ENCODE measurements at places on chromosomes 7 and 10. TPM values are rescaled to one million over a fixed set of nuclear protein-coding genes. Genes with fewer than 3 reads are reported as not detected.

- no peaks in the 10 kb centered on the region for H3K36me3 ChIP-seq
- no peak for DNase-seq
- no peak overlapping the region for H3K27ac ChIP-seq
Measured at GRCh38 chr10:117471344-117471874, 71.1 kb upstream of the EMX2 start.

DNA sequence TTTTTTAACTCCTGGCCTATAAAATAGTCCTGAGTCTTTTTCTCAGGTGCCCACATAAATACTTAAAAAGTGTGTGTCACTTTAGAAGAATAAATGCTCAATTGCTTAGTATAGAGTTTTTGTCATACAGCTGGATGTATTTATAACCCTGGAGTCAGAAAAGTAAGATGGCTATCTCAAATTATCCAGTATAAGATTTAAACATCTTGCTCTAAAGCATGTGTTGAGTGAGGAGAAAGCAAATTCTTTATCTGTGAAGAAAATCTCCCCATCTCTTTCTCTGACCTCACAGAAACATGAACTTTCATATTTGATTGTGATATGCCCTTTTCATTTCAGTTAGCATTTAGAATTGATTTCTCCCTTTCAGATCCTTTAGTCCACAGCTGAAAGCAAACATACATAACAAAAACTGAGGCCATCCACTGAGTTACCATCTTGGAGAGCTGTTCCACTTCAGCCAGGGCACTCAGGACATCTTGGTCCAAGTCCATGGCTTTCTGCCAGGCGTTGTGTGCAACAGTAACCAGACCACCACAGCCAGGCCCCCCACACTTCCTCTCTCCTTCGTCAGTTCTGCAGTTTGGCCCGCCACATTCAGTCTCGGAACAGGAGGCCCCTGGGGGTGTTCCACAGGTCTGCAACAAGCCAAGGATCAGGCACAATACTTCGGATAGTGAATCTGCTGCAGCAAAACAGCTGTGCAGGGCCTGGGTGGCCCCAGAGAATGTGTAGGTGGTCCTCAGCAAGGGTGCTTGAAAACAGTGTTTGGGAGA, 40.9 kb downstream of the DLD start:
- no peak overlapping the region for H3K27ac ChIP-seq
- no peak for DNase-seq
- no peaks in the 10 kb centered on the region for H3K27me3 ChIP-seq

GRCh38 chr7:116173051-116174028, 37.0 kb upstream of the TES start:
- peak; percentile 78 for DNase-seq
- no peak overlapping the region for H3K4me3 ChIP-seq
- peaks cover 28% of the 10 kb centered on the region for H3K27me3 ChIP-seq
- H3K27ac ChIP-seq, result no peak overlapping the region

DNA sequence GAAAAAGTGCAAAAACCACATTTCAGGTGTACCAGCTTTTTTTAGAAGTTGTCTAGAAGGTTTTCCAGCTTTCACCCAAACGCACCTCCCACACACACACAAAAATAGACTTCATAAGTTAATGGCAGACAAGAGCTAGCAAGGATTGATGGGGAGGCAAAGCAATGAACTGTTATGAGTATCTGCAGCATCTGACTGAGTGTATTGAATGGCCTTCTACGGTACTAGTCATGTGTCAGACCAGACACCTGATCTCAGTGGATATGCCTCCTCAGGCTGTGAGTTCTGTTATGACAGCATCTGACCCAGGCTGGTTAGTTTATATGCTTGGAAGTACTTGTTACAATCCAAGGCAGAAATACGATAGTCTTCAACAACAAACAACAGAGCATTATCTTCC, 406.1 kb upstream of the AUTS2 start:
- H3K27ac ChIP-seq, result no peak overlapping the region
- H3K4me1 ChIP-seq, result no peaks in the 10 kb centered on the region
- H3K36me3 ChIP-seq, result no peaks in the 10 kb centered on the region

DNA sequence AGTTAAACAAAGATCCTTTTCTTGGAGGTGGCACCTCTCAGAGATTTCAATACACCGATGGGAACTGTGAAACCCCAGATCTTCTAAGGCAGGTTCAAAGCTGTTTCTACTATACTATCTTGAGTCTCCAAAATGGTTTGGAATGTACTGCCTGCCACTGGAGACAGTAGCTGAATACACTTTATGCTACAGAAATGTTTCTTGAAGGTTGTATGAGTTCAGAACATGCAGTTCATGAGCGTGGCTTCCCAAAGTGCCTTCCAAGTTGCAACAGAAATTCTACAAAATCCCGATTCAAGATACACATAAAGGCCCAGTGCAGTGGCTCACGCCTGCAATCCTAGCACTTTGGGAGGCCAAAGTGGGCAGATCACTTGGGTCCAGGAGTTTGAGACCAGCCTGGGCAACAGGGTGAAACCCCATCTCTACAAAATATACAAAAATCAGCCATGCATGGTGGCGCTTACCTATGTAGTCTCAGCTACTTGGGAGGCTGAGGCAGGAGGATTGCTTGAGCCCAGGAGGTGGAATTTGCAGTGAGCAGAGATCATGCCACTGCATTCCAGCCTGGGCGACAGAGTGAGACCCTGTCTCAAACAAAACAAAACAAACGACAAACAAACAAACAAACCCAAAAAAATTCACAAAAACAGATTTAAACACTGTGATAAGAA, 36.3 kb downstream of the FAM171A1 start:
- no peak for DNase-seq
- no peaks in the 10 kb centered on the region for H3K36me3 ChIP-seq
- H3K4me1 ChIP-seq, result no peaks in the 10 kb centered on the region
- H3K27me3 ChIP-seq, result no peaks in the 10 kb centered on the region

DNA sequence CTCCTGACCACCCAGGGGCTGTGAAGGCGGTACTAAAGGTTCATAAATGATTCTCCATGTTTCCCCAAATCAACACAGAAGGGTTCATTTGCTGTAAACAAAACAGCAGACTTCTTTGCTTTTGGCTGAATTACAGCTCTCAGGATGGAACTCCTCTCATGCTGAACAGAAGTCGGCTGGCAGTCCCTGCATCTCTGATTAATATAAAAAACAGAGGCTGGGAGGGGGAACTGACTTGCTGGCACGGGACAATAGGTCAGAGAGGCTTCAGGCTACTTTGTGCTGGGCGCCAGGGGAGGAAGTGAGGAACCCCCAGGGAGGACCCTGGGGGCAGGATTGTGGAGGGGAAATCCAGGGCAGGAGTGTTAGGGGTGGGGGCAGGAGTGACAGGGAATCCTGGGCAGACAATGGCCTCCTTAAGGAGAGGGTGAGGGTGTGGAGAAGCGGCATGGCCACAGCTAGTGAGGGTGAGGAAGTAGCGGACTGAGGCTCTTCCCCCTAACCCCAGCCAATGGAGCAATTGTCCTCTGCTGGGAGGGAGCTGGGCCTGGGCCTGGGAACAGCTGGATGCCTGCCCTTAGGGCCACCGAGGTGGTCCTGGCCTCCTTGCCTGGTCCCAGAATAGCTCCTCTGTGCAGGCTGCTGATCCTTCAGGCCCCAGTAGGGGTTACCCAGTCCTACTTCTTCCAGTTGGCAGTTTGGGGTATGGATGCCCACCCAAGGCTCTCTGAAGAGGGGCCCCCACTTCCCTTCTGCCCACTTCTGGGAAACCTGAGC, 9.2 kb upstream of the SFRP5 start:
- H3K36me3 ChIP-seq, result no peaks in the 10 kb centered on the region
- no peak for DNase-seq
- H3K27ac ChIP-seq, result peak overlapping the region; percentile 43

DNA sequence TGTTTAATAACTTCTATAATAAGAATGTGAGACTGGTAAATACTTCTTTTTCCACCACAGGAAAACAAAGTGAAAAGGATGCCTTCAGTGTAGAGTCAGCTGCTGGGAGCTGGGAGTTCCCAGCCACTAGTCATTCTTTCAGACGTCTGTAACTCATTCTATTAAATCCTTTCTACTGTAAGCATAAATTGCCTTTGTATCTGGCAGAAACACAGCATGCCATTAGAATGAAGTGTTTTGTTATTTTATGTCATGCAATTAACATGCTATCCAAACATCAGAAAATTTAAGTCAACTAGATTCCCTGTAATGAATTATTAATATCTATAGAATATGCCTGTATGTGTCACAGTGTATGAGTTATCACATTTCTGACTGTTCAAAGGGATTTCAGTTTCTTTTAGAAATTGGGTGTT, 14.3 kb downstream of the BPGM start:
- H3K36me3 ChIP-seq, result peaks cover 53% of the 10 kb centered on the region
- no peak for DNase-seq
- no peaks in the 10 kb centered on the region for H3K27me3 ChIP-seq
- no peak overlapping the region for H3K27ac ChIP-seq

GRCh38 chr10:132516771-132517725, 20.5 kb upstream of the INPP5A start:
- DNase-seq, result no peak
- no peaks in the 10 kb centered on the region for H3K36me3 ChIP-seq
- H3K4me3 ChIP-seq, result no peak overlapping the region
- no peak overlapping the region for H3K27ac ChIP-seq

Gene GIMAP7
- total RNA-seq, result 40.5 TPM

Gene TMEM248
- total RNA-seq, result 88.4 TPM

Gene NOC3L
- total RNA-seq, result 56.8 TPM
